Hindlimb muscle (tissue), 1 donor: ENCODE measurements at places on chromosomes 16 and 17.

- no peak for DNase-seq
Measured at GRCh38 chr16:9114112-9114511, 22.7 kb downstream of the HAPSTR1 start.

- no peak for DNase-seq
Measured at GRCh38 chr16:3594316-3595109, 16.9 kb downstream of the SLX4 start.

DNA sequence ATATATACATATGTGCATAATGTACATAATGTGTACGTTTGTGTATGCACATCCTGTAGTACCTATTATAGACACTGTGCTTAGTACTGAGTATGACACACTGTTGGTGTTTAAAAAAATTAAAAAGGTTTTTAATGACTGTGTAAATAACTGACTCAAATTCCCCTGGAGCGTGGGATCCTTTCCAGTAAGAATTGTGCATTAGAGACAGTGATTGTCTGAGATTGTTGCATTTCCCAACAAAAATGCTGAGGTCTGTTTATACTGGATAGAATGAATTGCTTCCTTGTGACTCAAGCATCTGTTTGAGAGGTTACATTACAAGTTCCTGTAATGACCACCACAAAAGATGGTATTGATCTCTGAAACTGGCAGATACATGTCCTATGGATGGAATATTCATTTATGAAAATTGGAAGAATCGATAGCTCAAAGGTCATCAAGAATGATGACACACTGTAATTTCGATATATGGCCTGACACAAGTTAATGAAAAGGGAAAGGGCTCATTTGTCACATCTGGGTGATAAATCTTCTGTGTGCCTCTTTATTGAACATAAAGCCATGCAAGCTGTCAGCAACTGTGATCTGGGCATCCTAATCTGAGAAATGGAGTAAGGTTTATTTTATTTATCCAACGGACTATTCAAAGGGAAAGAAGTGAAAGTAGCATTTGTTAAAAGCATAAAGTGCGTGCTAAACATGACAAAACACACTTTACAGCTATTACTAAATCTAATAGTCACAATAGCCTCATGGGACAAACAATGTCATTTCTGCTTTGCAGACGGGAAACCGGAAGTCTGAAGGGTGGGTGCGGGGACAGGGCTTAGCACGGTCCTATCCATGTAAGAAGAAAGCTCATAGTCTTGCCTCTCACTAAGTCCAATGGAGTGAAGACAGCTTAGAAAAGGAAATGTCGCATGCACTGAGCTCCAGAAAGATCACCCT lies 228.8 kb downstream of the CDH11 start:
- no peak for DNase-seq

- no peak for DNase-seq
Measured at GRCh38 chr17:69511250-69511649, 96.8 kb downstream of the MAP2K6 start.
